ENCODE measurements at places on chromosomes 1 and 21. TPM values are rescaled to one million over a fixed set of nuclear protein-coding genes. Genes with fewer than 3 reads are reported as not detected.

Gene OR2T33
- total RNA-seq = 0.64 TPM

Gene GPA33
- total RNA-seq = 0.36 TPM

Gene PCBP3
- total RNA-seq = 27.7 TPM

Gene FCRLB
- 1.4 TPM for total RNA-seq

Gene RNU1-4
- 40,842 TPM for total RNA-seq

DNA sequence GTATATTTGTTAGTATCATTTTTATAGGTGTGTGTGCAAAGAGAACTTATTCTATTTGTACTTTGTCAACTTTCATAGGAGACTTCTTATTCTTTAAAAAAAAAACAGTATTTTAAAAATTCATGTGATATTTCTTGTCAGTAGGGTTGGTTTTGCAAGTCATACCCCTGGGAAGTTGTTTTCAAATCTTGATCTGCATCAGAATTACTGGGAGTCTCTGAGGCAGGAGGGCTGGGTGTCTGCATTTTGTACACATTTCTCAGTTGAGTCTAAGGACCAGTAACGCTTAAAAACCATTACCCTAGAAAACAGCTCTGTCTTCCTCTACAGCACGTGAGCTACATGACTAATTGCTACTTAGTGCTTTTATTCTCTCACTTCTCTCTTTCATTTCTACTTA lies 76.0 kb upstream of the CTTNBP2NL start:
- DNase-seq = no peak

- DNase-seq = peak; percentile 84
Observed at GRCh38 chr1:167219646-167220536, 795 bp upstream of the POU2F1 start.

DNA sequence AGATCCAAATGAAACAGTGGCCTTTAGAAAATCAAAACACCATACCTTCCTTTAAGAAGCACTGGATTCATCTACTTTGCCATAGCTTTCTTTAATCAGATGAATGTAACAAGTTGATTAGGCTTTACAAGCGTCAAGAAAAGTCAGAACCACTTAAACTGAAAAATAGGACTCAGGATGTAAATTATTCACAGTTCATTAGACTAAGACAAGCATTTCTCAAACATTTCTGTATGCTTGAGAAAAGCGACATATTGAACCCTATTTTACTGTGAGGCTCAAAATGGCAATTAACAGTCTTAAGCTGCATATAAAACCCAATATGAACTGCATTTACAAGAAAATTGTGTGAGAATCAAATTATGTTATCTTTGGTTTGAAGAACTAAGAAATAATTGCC lies 256.7 kb upstream of the SNX7 start:
- no peak for DNase-seq

DNA sequence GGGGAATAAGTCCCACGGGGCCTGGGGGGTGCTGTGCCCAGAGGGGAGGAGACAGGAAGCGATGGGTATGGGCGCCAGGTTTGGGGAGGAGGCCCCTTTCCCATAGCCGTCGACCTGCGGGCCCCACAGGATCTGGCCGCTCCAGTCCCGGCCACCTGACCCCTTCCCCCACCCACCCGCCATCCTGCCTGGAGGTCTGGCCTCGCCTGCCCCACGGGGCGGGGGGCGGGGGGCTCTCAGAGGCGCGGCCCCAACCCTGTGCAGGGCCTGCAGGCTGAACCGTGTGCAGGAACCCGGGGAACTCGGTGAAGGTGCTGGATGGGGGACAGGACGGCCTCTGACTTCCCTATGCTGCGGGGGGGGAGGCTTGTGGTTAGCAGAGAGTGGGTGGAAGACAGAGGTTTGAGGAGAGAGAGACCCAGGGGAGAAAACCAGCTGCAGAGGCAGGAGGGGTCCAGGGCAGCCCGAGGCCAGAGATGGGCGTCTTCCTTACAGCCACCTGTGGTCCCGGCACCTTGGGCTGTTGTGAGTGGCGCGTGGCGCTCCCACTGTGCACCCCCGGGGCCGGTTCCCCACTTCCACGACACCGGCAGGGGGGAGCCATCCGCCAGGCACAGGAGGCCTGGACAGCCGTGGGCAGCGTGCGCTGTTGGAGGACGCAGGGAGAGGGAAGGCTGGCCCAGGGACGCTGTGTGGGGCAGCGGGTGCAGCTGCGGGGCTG lies 2.5 kb upstream of the TNFRSF18 start:
- no peak for DNase-seq

DNA sequence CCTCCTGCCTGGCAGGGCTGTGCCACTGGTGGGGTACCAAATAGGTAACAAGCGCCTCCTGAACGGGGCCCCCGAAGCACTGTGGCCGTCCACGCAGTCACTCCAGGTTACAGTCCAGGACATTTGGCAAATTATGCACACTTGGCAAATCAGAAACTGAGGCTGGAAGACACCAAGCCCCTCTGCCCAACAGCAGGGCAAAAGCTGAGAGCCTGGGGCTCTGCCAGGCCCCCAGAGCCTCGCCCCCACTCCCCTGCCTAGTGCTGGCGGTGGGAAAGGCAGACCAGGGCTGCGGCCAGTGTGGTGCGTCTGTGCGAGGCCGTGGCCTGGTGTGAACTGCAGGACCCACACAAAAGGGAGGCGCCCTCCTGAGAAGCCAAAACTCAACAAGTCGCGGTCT lies 9.4 kb downstream of the PANK4 start:
- no peak for DNase-seq

- DNase-seq = no peak
Observed at GRCh38 chr21:41009398-41010100, 158.4 kb upstream of the BACE2 start.

- no peak for DNase-seq
Observed at GRCh38 chr21:44304877-44305293, 5.0 kb downstream of the PFKL start.

- no peak for DNase-seq
Observed at GRCh38 chr1:91797164-91797563, 88.8 kb downstream of the TGFBR3 start.

- no peak for DNase-seq
Observed at GRCh38 chr1:17272646-17273045, 23.7 kb downstream of the PADI3 start.

- no peak for DNase-seq
Observed at GRCh38 chr1:244659694-244660093, 6.8 kb downstream of the DESI2 start.

DNA sequence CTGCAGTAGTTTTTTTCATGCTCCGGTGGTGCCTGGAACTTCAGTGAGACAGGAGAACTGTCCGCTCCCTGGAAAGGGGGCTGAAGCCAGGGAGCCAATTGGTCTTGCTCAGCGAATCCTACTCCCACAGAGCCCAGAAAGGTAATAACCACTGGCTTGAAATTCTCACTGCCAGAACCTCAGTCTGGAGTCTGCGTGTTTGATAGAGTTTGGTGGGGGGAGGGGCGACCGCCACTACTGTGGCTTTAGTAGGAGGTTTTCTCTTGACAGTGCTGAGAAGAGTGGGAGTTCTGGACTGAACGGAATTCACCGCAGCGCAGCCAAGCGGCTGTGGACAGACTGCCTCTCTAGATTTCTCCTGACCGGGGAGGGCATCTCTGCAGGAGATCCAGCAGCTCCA lies 8.0 kb upstream of the OR2M3 start:
- DNase-seq = no peak

- no peak for DNase-seq
Observed at GRCh38 chr1:39153684-39154083, 50.8 kb upstream of the MACF1 start.
